ENCODE measurements at places on chromosomes 3 and 15.

DNA sequence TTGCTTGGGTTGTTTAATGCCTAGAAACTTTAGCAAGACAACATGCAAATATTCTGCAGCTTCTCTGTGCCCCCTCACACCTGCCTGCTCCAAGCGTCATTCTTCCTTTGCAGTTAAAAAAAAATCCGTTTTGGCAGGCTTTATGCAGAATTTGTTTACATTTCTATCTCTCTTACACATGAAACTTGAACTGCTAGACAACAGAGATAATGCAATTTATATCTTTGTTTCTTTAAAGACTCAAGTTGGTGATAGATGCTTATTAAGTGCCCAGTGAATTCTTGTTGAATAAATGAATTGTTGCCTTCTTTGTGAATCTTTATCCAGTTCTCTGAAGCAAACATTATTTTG lies 53.2 kb downstream of the CHST2 start:
- no peak for DNase-seq

GRCh38 chr3:141233457-141234161 lies 2.0 kb downstream of the PXYLP1 start:
- no peak for DNase-seq

GRCh38 chr3:151327571-151328198 lies 1.7 kb downstream of the P2RY13 start:
- no peak for DNase-seq

GRCh38 chr3:23840521-23840920 lies 34.8 kb downstream of the UBE2E1 start:
- no peak for DNase-seq

GRCh38 chr3:59737241-59737640 lies 687.4 kb upstream of the CFAP20DC start:
- no peak for DNase-seq

DNA sequence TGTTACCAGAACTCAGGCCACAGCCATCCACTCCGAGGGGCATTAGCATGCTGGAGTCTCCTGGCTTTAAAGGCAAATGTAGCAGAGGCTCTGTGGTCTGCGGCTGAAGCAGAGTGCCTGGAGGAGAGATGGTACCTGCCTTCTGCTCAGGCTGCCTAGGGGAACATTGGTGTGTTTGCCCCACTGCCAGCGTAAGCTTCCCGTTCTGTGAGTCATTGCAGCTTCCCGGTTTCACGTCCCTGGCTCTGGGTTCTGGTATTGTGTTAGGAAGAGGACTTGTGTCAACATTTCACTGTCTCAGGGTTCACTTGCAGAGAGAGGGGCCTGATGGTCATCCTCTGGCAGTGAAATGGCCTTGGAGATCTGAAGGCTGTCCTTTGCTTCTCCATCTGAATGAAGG lies 1.8 kb downstream of the GASK1A start:
- DNase-seq, result no peak

- DNase-seq, result no peak
Measured at GRCh38 chr3:12218161-12218560, 59.4 kb upstream of the TIMP4 start.

GRCh38 chr15:95620934-95621579 lies 709.4 kb upstream of the NR2F2 start:
- DNase-seq, result no peak

DNA sequence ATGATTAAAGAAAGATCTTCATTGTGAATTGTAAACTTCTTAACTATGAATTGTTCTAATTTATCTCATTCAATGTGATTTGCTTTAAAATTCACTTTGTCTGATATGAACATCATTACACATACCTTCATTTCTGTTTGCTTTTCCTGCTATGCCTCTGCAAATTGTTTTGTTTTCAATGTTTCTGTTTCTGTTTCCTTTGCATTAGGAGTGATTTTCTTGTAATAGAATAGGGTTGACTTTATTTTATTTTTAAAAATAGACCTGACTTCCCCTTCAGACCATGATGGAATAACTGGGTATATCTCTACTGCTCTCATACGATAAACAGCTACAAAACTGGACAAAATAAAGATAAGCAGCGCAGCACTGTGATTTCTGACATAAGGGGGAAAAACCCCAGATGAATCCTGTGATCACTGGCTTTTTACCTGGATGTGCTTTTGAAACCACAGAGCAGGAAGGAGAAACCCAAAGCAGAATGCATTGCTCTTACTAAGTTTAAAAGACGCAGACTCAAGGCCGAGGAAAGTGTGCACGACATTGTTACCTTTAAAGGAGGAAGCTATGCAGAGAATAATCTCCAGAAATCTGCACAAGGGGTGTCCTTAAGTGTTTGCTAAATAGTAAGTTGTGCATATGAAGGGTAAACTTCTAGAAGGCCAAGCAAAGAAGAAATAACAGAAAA lies 420.2 kb downstream of the TBC1D5 start:
- no peak for DNase-seq

GRCh38 chr15:81330366-81331090 lies 6.6 kb upstream of the STARD5 start:
- DNase-seq, result no peak

DNA sequence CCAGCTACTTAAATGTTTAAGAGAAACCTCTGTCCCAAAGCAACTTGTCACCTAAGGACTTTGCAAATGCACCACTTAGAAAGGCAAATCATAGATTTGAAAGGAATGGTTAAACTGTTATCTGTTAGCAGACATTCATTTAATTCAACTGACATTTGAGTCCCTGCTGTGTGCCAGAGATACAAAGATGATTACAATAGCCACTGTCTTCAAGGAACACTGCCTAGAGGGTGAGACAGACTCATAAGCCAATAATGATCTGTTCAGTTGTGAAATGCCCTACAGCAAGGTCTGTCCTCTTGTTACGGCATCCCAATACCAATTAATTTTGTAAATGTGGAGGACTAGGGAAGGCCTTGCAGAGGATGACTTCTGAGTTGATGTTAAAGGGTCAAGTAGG lies 113.1 kb downstream of the ATG7 start:
- no peak for DNase-seq

- DNase-seq, result no peak
Measured at GRCh38 chr15:55282284-55282833, 7.3 kb downstream of the RAB27A start.

GRCh38 chr3:143822374-143822773 lies 25.9 kb downstream of the SLC9A9 start:
- no peak for DNase-seq

DNA sequence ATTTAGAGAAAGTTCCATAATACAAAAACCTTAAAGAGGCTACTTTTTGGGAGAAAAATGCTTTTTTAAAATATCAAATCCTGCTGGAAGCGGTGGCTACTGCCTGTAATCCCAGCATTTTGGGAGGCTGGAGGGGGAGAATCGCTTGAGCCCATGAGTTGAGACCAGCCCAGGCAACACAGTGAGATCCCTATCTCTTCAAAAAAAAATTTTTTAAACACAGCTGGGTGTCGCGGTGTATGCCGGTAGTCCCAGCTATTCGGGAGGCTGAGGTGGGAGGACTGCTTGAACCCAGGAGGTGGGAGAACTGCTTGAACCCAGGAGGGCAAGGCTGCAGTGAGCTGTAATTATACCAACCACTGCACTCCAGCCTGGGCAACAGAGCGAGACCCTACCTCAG lies 14.2 kb downstream of the SLTM start:
- no peak for DNase-seq

GRCh38 chr3:188747489-188747888 lies 424.3 kb upstream of the TPRG1 start:
- DNase-seq, result no peak

DNA sequence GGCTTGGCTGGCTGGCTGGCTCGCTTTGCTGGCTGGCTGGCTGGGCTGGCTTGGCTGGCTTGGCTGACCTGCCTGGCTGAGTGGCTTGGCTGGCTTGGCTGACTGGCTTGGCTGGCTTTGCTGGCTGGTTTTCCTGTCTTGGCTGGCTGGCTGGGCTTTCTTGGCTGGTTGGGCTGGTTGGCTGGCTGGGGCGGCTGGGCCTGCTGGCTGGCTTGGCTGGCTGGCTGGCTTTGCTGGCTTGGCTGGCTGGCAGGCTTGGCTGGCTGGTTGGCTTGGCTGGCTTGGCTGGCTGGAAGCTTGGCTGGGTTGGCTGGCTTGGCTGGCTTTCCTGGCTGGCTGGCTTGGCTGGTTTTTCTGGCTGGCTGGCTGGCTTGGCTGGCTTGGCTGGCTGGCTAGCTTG lies 435.6 kb downstream of the GOLGA6L6 start:
- no peak for DNase-seq

DNA sequence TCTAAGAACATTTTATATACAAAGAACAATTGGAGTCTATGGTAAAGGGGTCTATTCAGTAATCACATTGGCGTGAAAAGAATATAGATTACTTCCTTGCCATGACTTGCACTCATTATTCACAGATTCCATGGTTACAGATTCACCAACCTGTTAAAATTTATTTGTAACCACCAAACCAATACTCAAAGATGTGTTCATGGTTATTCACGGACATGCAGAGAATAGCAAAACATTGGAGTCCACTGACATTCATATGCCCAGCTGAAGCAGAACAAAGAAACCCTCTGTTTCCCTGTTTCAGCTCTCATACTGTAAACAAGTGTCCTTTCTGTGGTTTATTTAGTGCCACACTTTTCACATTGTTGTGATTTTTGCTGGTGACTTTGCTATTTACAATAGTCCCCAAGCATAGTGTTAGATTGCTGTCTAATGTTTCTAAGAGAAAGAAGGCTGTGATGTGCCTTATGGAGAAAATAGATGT lies 185.8 kb upstream of the TTC14 start:
- no peak for DNase-seq

DNA sequence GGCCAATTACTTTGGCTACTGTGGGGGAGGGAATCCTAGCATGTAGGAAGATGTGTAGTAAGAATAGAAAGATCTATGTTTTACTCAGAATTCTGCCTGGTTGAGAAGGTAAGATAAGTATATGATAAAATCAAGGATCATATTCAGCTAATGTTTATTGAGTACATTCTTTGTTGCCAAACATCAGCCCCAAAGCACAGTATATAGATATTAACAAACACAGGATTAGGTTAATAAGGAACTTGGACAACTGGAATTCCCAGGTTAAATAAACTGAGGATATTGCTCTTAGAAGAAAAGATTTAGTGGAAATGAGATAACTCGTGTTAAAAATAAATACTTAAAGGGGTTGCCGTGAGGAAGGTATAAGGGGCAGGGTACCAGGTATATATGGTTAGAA lies 129.6 kb downstream of the FILIP1L start:
- no peak for DNase-seq

- DNase-seq, result no peak
Measured at GRCh38 chr3:136473716-136474326, 223.7 kb downstream of the PCCB start.

DNA sequence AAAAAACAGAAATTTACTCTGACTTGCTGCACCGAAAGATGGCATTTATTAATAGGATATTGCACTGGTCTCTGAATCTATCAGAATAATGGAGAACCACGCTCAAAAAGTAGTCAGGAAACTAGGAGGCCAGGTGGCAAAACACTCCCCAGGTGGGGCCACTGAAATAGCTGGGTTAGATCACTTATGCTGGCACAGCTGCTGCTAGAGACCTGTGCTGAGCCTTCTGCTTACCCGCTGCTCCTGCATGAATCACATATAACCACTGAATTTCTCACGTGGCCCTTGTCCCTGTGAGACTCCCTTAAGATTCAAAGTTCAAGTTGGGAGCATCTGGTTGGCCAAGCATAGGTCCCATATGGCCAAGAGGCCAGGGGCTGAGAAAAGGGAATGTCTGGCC lies 66.0 kb upstream of the OXTR start:
- no peak for DNase-seq

DNA sequence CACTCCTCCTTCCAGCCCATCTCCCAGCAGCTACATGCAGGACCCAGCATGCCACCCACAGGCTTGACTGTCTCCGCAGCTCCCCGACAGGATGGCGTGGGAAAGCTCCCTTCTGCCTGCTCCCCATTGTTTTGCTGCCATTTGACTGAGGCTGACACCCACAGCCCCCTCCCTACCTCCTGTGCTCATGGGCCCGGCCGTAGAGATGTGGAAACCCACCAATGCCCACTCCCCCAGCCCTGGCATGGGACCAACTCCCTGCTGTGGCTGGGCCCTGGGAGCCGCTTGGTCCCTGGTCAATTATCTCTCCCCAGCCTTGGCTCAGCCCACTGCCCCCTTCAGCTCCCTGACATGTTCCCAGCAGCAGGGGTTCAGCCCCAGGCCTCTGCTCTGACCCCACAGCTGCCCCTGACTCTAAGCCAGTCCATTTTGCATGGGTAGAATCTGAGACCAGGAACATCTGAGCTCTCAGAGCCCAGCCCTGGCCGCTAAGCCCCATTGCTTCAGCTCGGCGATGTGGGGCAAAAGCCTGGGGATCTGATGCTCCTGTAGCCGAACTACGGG lies 8.2 kb downstream of the C3orf22 start:
- no peak for DNase-seq

DNA sequence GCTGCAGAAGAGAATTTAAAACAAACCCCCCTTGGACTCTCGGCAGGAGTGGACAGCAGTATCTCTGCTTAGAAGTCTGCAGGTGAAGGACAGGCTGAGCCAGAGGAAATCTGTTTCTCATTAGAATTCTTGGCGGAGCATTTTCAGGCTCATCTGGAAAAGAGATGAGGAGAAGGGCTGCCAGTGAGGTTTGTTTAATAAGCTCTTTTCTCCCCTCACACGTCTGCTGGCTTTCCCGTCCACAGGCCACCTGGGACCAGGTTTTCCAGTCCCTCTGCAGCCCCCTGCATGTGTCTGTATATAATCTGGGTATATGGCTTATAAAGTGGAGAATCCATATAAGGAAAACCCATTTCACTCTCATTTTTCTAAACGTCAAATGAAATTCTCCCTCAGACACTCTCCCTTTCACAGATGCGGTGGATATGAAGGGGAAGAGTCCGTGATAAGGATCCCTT lies 155.4 kb upstream of the TPM1 start:
- DNase-seq, result no peak

DNA sequence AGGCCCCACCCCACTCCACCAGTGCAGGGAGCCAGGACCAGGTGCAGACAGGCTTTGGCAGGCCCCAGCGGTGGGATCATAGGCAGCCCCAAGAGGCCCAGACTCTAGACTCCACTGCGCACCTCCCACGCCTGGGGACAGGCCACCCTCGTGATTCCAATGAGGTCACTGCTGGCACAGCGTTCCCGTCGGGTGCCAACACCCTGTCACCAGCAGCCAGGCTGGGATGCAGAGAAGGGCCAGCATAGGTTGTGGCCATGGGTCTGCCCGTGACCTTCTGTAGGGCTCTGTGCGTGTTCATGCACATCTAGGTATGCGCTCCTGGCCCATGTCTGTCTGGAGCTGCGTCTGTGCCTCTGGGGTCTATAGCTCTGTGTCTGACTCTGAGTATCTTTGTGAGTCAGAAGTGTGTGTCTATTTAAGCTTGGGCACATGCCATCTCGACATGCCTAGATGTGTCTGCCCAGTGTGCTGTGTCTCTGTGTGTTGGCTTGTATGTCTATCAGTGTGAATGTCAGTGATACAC lies 13.0 kb downstream of the VIPR1 start:
- DNase-seq, result no peak
